ENCODE measurements at places on chromosomes 6 and 20.
A peak's percentile ranks its signal among the peaks of the same experiment; 100 is the strongest.

- DNase-seq = no peak
Observed at GRCh38 chr6:163714179-163714578, 299.7 kb downstream of the QKI start.

DNA sequence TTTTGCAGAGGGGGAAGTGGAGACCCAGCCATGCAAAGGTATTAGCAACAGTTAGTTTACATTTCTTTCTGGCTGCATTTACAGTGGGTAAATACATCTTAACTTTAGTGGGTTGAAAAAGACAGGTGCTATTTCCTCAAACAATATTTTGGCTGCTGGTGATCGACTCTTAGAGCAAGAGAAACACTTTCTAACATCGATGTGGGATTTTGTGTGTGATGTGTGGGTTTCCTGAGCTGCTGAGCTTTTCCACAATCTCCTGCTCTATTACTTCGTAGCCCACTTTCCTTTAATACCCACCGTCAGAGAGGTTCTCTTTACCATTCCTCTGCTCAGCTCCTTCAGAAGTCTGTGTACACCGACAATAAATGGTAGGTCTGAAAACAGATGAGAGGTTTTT, 339.0 kb downstream of the NRN1 start:
- DNase-seq = no peak

GRCh38 chr20:16708602-16709001, 21.2 kb upstream of the SNRPB2 start:
- DNase-seq = no peak

DNA sequence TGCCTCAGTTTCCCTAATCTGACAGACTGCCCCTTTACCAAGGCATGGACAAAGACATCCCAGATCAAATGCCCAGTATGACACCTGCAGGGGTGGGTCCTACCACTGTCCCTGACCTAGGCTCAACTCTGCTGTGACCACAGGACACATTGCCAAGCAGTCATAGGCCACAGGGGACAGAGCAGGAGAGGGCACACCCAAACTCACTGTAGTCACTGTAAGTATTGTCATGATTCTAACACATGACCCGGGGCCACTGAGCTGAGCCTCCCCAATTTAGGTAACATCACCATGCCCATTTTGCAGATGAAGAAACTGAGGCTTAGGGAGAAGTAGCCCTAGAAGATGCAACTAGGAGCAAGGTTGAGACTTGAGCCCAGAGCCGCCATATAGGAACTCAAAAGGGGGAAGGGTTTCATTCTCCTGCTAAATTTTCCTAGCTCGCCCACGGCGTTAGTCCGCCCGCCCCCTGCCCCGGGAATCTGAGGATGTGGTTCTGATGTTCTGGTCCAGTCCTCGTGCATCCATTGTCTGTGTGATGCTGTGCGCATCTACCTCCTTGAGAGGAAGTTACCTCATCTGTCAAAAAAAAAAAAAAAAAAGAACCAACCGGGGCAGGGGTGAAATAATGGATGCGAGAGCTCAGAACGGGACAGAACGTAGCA, 44.8 kb downstream of the PMEPA1 start:
- DNase-seq = no peak

GRCh38 chr6:41272591-41273240, 13.8 kb downstream of the TREM1 start:
- no peak for DNase-seq

- DNase-seq = no peak
Observed at GRCh38 chr6:3693831-3694230, 57.7 kb downstream of the PXDC1 start.

GRCh38 chr6:115004982-115005381, 662.2 kb upstream of the HS3ST5 start:
- no peak for DNase-seq

- no peak for DNase-seq
Observed at GRCh38 chr20:47237715-47238114, 118.8 kb downstream of the ZMYND8 start.

- DNase-seq = no peak
Observed at GRCh38 chr6:139853302-139853992, 479.0 kb upstream of the CITED2 start.

DNA sequence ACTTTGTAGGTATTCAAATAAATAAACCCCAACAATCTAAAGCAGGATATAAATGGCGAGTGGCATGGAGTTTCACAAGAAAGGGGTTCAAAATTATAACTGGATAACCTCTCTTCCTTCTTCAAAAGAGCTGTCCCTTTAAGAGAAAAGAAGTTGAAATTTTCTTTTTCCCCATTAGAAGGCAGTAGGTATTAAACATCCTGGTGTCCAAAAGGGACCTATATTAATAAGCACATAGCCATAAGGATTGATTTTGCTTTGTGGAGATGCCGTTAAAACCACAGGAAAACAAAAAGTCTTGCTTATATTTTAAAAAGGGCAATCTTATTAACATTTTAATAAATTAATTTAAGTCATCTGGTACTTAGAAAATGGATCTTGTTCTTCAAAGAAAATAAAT, 76.5 kb downstream of the LYRM4 start:
- DNase-seq = no peak

- DNase-seq = no peak
Observed at GRCh38 chr6:28558629-28559028, 32.9 kb downstream of the GPX5 start.

DNA sequence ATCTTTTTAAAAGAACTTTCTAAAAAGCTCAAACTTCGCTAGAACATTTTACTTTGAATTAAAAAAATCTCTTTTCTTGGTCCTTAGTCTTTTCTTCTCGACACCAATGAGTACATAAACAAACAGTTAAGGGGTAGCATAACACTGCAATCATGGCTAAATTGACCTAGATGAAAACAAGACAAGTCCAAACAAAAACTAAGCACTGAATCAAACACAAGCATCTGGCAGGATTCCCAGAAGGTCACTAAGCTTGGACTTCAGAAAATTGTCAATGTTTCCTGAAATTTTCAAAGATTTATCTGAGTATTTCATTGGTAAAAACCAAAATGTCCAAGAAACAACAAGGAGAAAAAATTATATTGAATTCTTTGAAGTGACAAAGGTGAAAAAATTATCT, 5.0 kb downstream of the COL21A1 start:
- DNase-seq = peak; percentile 66

DNA sequence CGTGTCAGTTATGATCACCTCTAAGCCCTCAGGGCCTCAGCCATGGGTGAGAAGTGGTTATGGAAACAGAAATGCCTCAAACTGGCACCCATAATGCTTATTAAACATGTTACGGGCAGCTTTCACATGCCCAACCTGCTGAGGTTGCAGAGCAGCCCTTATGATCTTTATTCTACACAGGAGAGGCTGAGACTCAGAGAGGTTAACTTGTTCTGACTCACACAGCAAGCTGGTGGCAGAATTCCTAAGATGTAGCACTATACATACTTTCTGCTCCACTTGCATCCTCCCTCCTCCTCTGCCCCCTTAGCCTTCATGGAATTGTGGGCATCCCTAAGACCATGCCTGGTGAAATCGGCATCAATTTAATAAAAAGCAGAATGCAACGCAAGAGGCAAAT, 34.7 kb upstream of the IGF2R start:
- DNase-seq = no peak

GRCh38 chr6:100346203-100346602, 118.5 kb downstream of the SIM1 start:
- DNase-seq = no peak

GRCh38 chr20:49415668-49416044, 66.8 kb downstream of the KCNB1 start:
- no peak for DNase-seq

DNA sequence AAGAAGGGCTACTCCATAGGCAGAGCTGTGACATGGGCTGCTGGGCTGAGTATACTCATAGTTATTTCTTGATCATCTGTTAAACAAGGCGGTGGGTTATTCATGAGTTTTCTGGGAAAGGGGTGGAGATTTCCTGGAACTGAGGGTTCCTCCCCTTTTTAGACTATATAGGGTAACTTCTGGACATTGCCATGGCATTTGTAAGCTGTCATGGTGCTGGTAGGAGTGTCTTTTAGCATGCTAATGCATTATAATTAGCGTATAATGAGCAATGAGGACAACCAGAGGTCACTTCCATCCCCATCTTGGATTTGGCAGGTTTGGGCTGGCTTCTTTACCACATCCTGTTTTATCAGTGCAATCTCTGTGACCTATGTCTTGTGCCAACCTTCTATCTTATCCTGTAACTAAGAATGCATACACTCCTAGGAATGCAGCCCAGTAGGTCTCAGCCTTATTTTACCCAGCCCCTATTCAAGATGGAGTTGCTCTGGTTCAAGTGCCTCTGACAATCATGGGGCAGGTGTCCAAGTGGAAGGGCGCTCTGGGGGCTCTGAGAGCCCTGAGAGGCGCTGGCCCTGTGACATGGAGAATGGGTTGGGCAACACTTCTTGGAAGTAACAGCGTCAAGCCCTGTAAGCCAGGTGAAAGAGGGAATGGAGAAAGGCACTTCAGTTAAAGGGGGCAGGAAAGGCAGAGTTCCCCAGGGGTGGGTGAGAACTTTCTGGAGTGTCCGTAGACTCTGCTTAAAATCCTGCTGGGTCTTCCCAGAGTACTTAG, 354.2 kb upstream of the SULF2 start:
- DNase-seq = no peak

- no peak for DNase-seq
Observed at GRCh38 chr6:13000537-13000936, 284.0 kb downstream of the PHACTR1 start.

GRCh38 chr20:44137266-44137801, 49.7 kb downstream of the JPH2 start:
- no peak for DNase-seq

DNA sequence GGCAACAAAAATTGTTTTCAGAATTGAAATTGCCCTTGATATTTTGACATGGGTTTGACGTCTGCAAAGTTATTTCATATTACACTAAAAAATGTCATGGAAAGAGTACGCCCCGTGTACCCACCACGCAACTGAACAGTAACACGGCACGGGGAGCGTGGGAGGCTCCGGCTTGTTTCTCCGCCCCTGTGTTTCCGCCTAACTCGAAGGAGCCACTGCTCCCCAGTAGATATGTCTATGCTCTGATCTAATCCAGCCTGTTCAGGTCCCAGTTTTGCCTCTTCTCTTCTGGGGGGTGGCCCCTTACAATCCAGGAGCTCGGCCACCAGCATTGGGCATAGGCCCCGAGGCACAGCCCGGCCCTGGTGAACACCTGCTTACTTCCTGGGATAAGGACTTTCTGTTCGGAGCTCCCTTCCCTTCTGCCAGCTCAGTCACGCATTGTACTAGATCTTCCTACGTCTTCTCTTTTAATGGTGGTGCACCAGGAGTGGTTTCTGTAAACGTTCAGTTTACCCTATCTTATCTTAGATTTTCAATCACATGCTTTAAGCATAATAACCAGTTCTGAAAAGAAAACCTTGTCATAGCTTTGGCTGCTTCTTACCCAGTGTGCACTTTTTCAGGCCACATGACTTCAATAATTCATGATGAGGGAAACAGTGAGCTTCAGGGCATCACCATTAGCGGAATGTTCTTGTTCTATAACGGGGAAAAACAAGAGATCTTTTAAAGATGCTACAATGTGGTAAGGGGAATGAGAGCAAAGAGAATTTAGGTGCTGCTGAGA, 43.9 kb upstream of the EXOC2 start:
- DNase-seq = no peak

DNA sequence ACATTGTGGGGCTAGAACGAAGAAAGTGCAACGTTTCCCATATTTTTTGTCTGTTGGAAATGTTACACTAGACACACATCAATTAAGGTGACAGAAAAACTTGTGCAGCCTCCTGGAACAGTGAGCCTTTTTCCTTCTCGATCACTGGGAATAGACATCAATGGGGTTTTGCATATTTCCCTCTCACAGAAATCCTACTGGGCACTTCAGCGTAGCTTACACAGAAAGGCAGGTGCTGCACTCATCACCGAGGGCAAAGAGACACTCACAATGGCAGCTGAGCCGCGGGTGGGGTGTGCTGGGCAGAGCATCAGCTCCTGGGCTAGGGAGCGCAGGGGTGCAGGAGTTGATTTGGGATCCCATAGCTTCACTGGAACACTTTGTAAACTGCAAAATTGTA, 64.5 kb downstream of the THBS2 start:
- no peak for DNase-seq

GRCh38 chr20:33694639-33695012, 8.4 kb upstream of the E2F1 start:
- no peak for DNase-seq

- no peak for DNase-seq
Observed at GRCh38 chr6:52143551-52143950, 42.6 kb upstream of the IL17A start.

DNA sequence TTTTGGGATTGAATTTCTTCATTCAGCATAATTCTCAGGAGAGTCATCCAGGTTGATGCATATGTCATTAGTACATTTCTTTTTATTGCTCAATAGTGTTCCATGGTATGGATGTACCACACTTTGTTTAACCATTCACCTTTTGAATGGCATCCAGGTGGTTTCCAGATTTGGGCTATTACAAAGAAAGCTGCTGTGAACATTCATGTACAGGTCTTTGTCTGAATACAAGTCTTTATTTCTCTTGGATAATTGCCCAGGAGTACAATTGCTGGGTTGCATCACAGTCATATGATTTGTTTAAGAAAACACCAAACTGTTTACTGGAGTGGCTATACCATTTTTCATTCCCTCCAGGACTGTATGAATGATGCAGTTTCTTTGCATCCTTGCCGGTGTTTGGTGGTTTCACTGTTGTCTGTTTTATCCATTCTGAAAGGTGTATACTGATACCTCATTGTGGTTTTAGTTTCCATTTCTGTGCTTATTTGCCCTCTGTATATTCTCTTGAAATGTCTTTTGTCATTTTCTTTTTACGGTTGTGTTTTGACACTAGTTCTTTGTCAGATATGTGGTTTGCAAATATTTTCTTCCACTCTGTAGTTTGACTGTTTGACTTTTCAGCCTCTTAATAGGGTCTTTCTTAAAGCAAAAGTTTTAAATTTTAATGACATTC, 8.8 kb downstream of the CDKAL1 start:
- peak; percentile 90 for DNase-seq

- no peak for DNase-seq
Observed at GRCh38 chr20:63312690-63313348, 19.8 kb downstream of the COL20A1 start.

DNA sequence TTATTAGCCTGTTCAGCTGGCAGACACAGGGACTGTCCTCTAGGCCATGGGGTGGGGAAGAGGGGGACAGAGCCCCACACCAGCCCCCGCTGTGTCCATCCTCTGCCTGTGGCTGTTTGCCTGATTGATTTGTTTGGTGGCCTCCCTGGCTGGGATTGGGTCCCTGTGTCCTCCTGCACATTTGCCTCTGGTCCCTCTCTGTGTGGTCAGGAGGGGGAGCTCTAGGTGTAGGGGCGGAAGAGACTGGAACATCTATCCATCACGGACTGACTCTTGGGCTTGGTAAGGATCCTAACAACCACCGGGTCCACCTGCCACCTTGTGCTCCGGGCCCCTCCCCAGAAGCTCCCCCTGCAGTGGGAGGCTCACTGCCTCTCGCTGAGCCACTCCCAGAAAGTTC, 38.4 kb upstream of the CCDC167 start:
- no peak for DNase-seq
